NCI-H526 treated with DMSO at 0.1 percent for 48 hours (cell line): ENCODE measurements at places on chromosomes 3 and 15.

DNA sequence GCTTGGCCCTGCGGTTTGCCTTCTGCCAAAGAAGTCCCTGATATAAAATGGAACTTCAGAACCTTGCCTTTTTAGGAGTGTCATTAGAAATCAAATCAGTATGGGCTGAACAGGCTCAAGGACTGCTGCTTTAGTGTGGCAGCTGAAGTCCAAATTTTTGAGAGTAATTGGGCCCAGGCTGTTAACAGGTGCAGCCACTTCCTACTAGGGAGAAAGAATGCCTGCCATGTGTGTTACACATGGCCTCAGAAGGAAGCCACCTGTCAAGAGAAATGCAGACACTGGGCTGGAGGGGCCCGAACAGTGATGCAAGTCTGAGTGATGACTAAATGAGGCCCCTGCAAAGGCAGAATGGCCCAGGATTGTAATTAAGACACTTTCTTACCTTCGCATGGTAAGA is 786.7 kb upstream of the CFAP20DC start:
- no peak for DNase-seq

GRCh38 chr3:68759526-68760035 is 172.8 kb downstream of the TAFA4 start:
- DNase-seq: no peak

DNA sequence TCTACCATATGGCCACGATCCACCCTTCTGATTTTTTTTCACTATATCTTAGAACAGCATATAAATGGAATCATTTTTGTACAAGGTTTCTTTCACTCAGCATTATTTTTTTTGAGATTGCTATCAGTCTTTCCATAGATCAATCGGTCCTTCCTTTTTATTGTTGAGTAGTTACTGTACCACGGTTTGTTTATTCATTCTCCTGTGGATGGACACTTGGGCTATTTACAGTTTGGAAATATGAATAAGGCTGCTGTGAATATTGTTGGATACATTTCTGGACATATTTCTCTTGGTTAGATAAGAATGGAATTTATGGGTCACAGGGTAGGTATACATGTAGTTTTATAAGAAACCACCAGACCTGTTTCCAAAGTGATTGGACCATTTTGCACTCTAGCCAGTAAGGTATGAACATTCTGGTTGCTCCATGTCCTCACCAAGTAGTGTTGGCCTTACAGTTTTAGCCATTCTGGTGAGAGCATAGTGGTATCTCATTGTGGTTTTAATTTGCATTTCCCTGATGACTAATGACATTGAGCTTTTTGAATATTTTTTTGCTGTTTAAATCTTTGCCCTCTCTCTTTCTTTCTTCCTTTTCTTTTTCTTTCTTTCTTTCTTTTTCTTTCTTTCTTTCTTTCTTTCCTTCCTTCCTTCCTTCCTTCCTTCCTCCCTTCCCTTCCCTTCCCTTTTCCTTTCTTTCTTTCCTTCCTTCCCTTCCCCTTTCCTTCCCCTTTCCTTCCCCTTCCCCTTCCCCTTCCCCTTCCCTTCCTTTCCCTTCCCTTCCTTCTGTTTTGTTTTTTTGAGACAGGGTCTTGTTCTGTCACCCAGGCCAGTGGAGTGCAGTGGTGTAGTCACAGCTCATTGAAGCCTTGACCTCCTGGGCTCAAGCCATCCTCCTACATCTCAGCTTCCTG is 49.2 kb downstream of the LRRK1 start:
- no peak for DNase-seq

DNA sequence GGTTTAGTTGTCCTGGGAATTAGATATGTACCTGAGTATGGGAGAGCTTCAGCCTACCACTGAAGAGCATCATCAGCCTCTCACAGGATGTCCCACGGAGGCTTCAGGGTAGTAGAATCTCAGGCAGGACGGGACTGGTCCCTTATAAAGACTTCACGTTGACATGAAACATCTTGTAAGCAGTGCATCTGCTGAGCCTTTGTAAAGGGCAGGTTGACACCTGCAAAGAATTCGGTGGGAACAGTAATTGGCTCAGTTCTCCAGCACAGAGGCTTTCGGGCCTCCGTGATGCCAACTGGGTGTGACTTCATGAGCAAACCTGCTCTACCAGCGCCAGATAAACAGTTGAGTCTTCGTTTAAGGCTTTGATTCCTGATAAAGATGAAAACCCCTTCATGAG is 26.9 kb upstream of the AVEN start:
- DNase-seq: no peak

DNA sequence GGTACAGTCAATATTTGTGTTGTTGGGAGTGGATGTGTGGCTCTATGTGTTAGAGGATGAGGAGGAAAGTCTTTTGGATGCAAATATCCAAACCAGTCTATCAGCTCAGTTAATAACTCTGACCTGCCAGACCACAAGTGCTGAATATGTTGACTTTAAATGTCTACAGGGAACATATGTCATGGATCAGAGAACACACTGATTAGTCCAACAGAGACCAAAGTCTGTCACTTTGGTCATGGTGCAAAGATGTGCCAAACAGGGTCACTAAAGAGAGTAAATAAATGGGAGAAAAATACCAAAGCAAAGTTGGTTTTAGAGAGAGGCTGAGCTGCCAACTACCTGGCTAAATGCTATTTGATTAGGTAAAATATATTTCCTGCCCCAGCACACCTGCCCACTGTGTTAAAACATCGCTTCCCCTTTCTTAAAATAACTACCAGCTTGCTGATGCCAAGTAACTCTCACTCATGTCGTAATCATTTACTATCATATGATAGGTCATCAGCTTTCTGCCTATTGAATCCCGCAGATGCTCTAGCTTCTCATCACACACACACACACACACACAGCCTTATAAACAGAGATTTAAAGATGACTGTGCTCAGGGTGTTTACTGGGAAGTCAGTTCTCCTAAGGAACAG is 173.3 kb downstream of the PDZRN3 start:
- DNase-seq: peak; percentile 74

DNA sequence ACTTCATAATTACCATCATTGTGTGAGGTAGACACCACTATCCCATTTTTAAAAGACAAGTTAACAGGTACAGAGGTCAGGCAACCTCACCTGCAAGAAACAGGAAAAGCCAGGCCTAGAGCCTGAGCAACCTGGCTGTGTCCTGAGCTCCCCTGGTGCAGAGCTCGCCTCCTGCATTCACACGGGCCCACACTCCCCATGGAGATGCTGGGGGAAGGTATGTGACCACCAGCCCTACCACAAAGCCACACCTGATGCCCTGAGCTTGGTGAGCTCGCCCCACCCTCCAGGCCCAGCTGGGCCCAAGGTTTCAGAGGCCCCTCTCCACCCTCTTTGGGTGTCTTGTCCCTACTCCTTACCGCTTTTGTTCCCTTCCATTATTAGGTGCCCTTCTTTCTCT is 1.2 kb upstream of the EFCAB12 start:
- no peak for DNase-seq

DNA sequence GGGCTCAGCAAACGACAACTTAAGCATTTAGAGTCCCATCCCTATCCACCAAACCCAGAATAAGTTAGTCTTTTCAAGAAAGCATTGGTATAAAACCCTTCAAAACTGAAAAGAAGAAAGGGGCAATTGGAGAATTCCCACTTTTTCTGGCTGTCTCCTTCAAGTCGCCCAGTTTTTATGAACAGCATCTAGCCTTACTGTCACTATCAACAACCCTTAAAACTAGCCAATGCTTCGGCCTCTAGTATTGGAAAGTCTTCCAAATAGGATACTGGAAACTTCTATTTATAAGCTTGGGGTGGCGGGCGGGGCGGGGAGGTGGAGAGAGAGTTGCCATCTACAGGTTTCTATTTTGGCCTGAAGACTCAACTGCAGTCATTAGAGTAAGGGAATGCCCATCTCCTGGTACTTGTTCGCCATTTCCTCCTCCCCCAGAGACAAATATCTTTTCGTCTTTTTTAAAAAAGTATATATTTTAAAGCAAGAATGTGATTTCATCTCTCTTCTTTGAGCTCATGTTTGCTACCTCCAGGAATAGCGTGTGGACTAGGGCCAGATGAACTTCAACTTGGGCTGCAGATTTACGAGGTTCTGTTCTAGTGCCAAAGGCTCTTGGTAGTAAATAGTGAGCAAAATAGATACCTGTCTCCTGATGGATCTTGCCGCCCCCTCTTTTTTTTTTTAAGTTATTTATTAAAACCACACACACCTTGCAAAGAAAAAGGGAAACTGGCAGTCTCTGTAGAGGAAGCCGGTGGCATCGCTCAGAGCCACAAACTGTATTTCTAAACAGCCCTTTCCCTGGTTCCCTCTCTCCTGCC is 2.7 kb downstream of the BCL6 start:
- DNase-seq: no peak

DNA sequence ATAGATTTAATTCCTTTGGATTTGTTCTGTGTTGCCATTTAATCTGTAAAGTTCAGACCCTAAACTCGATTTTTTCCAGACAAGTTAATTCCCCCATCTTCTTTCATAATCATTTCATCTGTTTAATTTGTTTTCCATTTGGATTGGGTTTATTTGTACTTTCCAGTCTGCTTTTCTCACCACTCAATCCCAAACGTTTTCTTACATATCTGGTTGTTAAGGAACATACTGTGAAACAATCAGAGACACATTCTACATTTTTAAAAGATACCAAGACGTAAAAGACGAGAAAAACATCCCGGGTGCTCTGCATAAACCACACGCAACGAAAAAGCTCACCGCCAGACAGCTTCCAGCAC is 13.0 kb upstream of the ONECUT1 start:
- no peak for DNase-seq

DNA sequence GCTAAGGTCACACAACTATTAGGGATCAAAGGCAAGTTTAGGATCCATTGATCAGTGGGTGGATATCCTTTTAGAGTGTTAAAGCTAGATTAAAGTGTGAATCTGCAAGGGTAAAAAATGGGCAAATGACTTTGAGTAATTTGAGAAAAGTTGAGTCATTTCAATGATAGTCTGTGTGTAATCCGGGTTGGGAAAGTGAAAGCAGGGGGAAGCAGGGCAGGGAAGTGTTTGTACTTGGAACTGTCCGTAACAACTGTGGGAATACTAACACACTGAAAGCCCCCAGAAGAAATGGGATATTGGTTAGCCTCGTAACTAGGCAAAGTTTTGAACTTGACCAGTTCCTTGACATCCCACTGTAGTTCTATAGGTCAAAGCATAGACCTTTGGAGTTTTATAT is 187.2 kb upstream of the SLITRK3 start:
- DNase-seq: no peak

- no peak for DNase-seq
Measured at GRCh38 chr3:145760036-145760435, 400.9 kb downstream of the PLOD2 start.

DNA sequence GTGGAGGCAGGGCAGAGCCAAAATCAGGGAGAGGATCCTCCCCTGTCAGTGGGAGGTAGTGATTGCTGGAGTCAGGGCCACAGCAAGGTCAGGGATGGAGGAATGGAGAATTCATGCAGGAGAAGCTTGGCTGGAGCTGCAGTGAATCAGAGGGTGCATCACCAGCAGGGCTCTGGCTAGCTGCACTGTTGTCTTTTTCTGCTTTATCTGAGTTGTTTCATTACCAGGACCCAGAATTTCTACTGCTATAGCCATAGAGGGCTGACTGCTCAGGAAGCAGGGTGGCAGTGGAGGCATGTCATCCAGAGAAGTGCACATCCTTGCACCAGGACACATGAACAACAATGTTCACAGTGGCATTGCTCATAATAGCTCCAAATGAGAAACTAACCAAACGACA is 113.5 kb upstream of the GALNT15 start:
- no peak for DNase-seq

- DNase-seq: peak; percentile 52
Measured at GRCh38 chr3:15933439-15934139, 135.8 kb upstream of the ANKRD28 start.

- no peak for DNase-seq
Measured at GRCh38 chr3:14222457-14222856, 43.8 kb downstream of the LSM3 start.

DNA sequence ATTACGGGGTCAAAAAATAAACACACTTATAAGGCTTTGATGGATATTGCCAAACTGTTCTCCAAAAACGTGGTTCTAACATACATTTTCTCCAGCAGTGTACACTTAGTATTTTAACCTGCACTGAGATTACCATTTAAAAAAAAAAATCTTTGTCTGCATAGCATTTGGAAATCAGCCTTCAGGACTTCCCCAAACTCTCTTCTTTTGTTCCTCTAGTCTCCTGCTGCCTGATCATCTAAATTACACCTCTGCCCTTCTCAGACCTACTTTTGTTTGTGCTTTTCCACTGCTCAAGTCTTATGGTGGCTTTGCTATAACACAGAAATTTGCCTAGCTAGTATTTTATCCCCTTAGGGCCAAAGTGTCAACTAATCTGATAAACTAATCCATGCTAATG is 3.8 kb downstream of the NCEH1 start:
- DNase-seq: peak; percentile 11

DNA sequence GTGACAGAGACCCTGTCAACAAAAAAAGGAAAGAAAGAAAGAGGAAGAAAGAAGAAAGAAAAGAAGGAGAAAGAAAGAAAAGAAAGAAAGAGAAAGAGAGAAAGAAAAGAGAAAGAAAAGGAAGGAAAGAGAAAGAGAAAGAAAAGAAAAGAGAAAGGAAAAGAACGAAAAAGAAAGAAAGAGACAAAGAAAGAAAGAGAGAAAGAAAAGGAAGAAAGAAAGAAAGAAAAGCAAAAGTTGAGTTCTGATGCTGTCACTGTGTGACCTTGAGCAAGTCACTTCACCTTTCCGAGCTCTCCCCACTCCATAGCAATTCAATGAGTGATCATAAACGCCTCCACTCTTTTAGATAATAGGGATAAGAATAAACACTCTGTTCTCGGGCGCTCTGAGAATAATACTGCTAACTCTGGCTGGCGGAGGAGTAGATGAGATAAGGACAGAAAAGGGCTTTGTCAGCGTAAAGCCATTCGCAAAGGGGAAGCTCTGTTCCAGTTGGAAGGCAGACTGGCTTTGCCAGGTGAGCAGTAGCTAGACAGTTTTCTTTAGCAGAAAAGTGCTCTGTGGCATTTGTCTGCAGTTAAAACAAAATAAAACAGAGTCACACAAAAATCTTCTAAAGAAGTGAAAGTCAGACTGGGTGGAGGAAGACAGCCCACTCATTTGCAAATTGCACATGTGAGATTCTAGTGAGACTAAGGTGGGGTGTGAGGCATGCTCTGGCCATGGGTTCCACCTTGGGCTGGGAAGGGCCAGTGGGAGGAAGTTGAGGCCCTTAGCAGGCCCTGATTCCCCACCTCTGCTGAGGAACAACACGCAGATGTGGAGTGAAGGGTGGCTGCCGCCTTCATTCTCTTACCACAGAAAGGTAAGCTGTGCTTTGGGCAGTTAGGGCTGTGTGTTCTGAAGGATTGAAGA is 9.6 kb upstream of the FLNB start:
- DNase-seq: peak; percentile 4

GRCh38 chr3:14019459-14019858 is 105.2 kb downstream of the CHCHD4 start:
- DNase-seq: no peak

- DNase-seq: no peak
Measured at GRCh38 chr15:73028031-73028430, 24.2 kb upstream of the NEO1 start.

GRCh38 chr15:54515664-54516582 is 537.7 kb downstream of the UNC13C start:
- DNase-seq: no peak

GRCh38 chr3:73547427-73548248 is 77.1 kb downstream of the PDZRN3 start:
- DNase-seq: no peak
